Inflammatory macrophage treated with lipopolysaccharide for 1 hour (primary cell): ENCODE measurements at places on chromosomes 1 and 21.

DNA sequence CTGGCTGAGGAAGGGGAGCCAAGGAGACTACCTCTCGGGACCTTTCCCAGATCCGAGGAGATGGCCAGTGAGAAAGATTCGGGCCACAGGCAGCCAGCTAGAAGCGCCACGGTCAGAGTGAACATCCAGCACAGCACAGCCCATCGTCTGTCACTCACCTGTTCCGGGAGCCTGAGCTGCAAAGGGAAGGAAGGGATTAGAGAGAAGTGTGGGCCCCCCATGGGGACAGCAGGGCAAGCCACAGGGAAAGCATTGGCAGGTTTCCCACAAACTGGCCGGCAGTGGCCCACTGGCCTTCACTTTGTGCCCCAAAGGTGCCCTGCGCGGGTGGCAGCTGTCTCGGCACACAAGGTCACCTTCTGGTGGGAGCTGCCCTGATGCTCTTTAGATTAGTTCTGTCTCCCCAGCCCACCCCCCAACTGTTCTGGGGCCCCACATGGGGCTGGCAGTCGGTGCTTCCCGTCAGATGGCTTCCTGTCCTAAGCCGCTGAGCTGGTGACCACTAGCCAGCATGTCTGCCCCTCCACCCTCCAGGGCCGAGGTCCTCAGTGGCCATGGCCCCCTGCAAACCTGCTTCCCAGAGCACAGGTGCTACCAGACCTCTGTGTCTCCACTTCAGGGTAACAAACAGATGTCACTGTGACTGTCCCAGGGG is 56.7 kb downstream of the LACTBL1 start:
- no peak for DNase-seq

DNA sequence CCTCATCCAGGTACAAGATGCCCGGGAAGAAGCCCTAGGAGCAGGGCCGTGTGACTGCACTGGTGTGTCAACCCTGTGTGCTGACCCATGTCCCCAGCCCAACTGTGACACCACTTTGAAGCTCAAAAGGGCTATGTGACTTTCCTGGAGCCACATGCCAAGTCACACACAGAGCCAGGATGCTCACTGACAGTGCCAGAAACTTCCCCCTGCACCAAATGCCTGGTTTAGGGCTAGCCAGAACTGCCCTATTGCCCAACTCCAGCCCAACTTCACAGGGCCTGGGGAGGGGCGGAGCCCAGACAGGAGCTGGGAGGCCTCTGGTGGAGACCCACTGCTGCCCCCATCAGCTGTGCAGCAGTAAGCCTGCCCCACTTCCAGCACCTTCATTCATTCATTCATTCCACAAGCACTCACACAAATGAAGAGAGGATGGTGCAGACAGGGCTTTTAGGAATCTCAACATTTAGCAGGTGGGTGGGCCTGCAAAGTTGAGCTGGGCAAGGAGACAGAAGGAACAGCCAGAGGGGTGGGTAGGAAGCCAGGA is 36.7 kb downstream of the KCNQ4 start:
- no peak for DNase-seq

GRCh38 chr1:18583326-18583941 is 47.2 kb upstream of the PAX7 start:
- DNase-seq, result no peak

GRCh38 chr1:17645068-17645911 is 105.8 kb downstream of the ARHGEF10L start:
- no peak for DNase-seq

DNA sequence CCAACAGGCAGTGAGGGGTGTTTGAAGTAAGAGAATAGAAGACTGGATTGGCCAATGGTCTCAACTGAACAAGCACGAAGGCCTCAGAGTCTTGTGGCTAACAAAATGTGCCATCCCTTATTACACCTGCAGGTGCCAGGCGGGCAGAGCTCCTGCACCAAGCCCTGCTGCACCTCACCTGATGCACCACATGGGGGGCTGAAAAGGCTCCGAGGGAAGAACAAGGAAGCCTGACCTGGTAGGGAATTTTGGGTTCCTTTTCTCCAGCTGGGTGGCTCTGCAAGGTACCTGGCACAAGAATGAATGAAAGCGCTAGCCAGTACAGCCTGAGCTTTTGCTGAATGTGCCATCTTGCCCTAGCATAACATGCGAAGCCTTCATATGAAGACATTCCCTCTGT is 9.7 kb downstream of the HSD3B1 start:
- no peak for DNase-seq

DNA sequence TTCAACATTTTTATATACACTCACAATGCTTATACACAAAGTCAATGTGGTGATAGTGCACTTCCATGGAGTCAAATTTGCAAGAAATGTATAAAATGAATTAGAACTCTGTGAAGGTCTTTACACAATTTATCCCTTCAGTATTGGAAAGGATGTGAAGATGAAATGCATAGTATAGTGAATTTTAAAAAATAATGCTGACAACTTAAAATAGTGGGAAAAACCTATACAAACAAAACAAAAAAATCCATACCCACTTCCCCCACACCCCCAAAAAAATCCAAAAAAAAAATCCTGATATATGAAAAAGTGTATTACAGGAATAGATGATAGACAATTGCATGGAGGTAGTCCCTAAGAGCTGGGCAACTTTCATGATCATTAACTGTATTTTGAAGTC is 165.3 kb downstream of the HLX start:
- DNase-seq, result no peak
